HL-60 (cell line): ENCODE measurements at places on chromosomes 16 and 17.
A peak's percentile ranks its signal among the peaks of the same experiment; 100 is the strongest.

- DNase-seq: no peak
Measured at GRCh38 chr17:72141336-72141735, 20.5 kb downstream of the SOX9 start.

DNA sequence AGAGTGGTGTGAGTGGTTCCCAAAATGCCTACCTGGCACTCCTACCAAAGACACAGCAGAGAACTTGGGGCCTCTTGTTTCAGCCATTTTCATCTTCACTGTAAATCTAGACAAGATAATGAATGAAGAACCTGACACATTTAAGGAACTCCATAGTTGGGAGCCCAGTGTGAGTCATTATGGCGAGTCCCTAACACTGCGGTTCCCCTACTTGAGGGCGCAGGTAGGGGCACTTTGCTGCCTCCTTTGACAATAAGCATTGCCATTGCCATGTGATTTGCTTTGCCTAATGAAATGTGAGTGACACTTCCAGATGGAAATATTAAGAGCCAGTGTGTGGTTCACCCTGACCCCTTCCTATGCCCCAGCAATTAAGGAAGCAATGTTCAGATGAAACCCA lies 517.6 kb downstream of the MAF start:
- DNase-seq: no peak

DNA sequence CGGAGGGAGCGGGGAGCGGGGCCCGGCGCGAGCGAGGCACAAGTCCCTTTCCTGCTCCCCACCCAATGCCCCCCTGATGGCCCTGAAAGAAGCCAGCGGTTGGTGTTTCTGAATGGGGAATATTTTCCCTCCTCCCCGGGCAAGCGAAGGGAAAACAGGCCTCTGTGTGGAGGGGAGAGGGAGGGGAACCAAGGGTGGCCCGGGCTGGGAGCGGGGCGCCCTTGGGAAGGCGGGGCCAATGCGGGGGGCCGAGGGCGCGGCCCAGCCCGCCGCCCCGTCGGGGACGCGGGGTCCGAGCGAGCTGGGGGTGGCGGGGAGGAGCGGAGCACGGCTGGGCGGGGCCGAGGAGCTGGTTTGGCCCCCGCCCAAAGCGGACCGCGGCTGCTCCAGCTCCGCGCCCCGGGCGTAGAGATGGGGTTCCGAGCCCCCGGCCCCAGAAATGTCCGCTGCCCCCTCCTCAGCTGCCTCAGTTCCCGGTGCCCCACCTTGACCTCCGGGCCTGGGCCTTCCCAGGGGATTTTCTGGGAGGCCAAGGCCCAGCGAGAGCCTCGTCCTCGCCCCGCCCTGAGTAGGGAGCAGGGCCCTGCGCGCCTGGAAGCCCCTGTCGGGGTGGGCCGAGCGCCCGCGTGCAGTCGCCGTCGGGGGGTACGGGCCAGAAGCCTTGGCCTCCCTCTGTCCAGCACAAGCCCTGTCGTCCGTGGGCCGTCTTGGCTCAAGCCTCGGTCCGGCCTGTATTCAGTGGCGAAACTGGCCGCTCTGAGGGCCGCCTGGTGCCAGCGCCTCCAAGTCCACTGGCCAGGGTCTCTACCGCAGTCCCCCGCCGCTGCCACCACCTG lies 3.9 kb upstream of the HEXIM1 start:
- no peak for DNase-seq

GRCh38 chr17:69525920-69526841 lies 111.7 kb downstream of the MAP2K6 start:
- peak; percentile 21 for DNase-seq

DNA sequence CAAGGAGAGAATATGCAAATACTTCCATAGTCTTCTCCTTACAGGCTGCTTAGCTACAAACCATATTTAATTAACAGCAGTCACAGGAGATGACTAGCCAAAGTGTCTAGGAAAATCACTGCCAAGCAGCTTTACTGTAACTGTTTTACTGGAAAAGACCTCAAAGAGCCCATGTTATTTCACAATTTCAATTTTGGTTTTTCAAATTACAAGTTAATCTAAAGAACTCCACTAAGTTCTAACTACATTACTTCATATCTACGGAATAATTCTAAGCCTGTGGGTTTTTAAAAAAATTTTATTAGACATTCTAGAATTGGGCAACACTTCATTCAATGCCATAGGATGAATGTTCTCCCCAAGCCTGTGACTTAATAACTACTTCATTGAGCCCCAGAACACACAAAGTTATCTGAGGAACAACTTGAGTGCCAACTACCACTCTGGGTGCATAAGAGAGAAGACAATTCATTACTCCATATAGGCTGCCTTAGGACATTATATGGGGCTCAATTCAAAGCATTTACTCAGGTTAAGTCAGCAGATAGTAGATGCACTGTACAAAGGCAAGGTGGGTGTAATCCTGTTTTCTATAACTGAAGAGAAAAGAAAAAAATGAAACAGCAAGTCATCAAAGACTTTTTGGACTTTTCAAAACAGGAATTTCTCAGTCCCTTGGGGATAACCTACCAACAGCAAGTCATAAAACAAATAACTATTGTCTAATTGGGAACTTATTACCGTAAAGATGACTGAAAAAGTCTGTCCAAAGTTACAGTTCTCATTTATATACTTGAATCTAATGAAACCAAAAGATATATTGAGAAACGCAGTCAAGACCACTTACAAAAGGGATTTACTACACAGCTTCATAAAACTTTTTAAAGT lies 33.0 kb downstream of the STAT3 start:
- no peak for DNase-seq

DNA sequence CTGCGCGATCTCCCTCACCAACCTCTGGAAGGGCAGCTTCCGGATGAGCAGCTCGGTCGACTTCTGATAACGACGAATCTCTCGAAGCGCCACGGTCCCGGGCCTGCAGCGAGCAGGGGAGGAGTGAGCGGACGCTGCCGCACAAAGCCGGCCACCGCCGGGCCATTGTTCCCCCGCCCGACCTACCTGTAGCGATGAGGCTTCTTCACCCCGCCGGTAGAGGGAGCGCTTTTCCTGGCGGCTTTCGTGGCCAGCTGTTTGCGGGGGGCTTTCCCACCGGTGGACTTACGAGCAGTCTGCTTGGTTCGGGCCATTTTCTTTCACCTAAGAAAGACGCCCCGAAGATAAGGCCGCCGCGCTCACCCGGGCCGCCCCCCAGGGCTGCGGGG lies 5.8 kb upstream of the UNK start:
- DNase-seq: no peak

- DNase-seq: no peak
Measured at GRCh38 chr16:8678068-8678927, 3.9 kb downstream of the ABAT start.

- no peak for DNase-seq
Measured at GRCh38 chr17:70313086-70313852, 143.9 kb downstream of the KCNJ2 start.
